ENCODE measurements at places on chromosomes 1 and 21.

DNA sequence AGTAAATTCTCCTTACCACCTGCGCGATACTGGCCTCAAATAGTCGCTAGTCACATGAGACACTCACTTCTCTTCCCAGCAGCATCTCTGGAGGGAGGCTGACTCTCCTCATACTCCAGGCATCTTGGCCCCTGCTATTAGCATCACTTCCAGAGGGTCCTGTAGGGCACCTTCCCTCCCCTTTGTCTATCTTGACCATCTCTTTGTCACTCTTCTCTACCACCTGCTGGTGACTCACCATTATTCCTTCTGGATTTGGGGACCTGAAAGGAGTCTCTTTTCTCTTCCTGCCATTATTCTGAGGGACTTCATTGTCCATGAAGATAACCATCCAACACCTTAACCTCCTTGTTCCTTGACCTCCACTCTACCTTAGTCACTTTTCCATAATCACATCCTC, 31.7 kb upstream of the GPR37L1 start:
- no peaks in the 10 kb centered on the region for H3K36me3 ChIP-seq
- H3K27ac ChIP-seq: no peak overlapping the region
- no peak overlapping the region for H3K4me3 ChIP-seq
- no peaks in the 10 kb centered on the region for H3K4me1 ChIP-seq

DNA sequence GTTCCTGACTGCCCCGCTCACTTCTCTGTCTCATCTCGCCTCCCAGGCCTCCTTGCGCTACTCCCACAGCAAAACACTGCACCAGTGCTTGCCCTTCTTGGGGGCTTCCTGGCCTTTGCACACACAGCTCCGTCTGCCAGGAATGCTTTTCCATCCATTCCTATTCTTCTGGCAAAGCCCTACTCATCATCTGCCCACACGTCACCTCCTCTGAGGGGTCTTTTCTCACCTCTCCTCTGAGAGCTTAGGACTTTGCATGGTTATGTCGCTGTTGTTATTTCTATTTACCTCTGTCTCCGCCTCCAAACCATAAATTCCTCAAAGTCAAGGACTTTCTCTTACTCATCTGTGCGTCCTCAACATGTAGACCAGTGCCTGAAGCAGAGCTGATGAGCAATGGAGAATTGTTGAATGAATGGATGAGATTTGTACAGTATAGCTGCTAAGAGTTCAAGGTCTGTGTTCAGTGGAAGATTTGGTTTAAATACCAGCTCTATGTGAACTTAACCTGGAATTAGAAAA, 26.4 kb upstream of the BTG2 start:
- H3K27me3 ChIP-seq: no peaks in the 10 kb centered on the region
- H3K4me1 ChIP-seq: peaks cover 50% of the 10 kb centered on the region
- DNase-seq: no peak
- H3K27ac ChIP-seq: peak overlapping the region; percentile 80
- H3K4me3 ChIP-seq: no peak overlapping the region

DNA sequence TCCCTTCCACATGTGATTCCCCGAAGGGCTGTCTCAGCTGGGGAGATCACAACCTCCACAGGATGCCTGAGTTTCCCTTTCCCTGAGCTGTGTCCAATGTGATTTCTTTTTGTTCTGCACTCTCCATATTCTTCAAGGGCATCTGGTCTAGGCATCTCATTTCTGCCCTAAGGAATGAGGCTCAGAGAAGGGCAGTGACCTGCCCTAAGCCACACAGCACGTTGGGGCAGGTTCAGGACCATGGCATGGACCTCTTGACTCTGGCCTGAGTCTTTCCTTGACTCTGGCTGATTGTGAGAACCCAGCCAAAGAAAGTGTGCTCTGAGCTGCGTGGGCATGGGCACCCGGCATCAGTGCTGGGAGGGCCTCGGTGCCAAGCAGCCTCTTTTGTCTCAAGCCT, 590.3 kb downstream of the PTPRU start:
- H3K36me3 ChIP-seq: no peaks in the 10 kb centered on the region
- no peak overlapping the region for H3K4me3 ChIP-seq
- DNase-seq: no peak
- H3K27me3 ChIP-seq: no peaks in the 10 kb centered on the region
- H3K4me1 ChIP-seq: no peaks in the 10 kb centered on the region

- no peaks in the 10 kb centered on the region for H3K27me3 ChIP-seq
- DNase-seq: no peak
- peaks cover 15% of the 10 kb centered on the region for H3K4me1 ChIP-seq
- no peak overlapping the region for H3K4me3 ChIP-seq
- no peak overlapping the region for H3K27ac ChIP-seq
Observed at GRCh38 chr1:67880056-67880601, 46.9 kb upstream of the GNG12 start.

DNA sequence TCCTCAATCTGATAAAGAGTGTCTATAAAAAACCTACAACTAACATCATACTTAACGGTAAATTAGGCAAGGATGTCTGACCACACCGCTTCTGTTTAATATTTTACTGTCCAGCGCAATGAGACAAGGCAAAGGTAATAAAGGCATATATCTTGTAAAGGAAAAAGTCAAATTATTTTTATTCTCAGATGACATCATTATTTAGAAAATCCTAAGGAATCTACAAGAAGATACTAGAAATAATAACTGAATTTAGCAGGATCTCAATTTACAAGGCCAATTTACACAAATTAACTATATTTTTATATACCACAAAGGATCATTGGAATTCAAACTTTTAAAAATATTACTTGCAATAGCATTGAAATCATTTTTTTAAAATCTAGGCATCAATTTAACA, 29.4 kb downstream of the GJA4 start:
- H3K27me3 ChIP-seq: no peaks in the 10 kb centered on the region
- no peak overlapping the region for H3K27ac ChIP-seq
- DNase-seq: no peak
- no peak overlapping the region for H3K4me3 ChIP-seq
- no peaks in the 10 kb centered on the region for H3K36me3 ChIP-seq

DNA sequence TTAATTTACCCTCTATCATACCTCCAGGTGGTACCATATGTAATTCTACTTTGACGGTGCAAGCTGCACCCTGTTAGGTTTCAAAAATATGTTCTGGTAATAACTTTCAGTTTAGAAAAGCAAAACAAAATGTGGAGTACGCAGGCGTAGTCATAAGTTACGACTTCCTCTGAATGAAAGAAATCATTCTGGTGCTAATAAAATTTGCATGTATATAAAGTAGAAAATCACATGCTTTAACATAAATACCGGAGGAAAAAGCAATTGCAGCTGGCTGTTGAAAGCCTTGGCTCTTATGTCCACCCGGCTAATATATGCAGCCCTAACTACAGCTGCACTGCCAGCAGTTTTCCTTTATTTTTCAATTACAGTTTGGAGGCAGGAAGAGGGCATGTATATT, 65.2 kb upstream of the TMPRSS15 start:
- no peaks in the 10 kb centered on the region for H3K27me3 ChIP-seq
- no peak overlapping the region for H3K27ac ChIP-seq
- H3K4me1 ChIP-seq: no peaks in the 10 kb centered on the region
- no peak for DNase-seq
- no peaks in the 10 kb centered on the region for H3K36me3 ChIP-seq

DNA sequence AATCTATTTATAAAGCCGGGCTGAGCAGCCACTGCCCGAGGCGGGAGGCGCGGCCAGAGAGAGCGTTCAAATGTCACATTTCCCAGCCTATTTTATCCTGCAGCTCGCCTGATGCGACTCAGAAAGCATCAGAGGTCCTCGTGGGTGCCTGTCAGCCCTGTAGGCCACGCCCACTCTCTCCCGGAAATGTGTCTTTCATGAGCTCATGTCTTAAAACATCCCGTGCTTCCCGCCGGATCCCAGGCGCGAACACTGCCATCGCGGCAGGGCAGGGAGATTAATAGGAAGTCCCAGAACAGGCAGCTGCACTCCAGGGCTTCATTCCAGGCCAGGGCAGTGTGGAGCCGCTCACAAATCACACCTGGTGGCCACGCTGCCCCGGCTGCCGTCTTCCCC, 117.5 kb downstream of the PRDM16 start:
- no peak overlapping the region for H3K4me3 ChIP-seq
- H3K4me1 ChIP-seq: no peaks in the 10 kb centered on the region
- no peaks in the 10 kb centered on the region for H3K27me3 ChIP-seq
- no peak overlapping the region for H3K27ac ChIP-seq
- no peak for DNase-seq

DNA sequence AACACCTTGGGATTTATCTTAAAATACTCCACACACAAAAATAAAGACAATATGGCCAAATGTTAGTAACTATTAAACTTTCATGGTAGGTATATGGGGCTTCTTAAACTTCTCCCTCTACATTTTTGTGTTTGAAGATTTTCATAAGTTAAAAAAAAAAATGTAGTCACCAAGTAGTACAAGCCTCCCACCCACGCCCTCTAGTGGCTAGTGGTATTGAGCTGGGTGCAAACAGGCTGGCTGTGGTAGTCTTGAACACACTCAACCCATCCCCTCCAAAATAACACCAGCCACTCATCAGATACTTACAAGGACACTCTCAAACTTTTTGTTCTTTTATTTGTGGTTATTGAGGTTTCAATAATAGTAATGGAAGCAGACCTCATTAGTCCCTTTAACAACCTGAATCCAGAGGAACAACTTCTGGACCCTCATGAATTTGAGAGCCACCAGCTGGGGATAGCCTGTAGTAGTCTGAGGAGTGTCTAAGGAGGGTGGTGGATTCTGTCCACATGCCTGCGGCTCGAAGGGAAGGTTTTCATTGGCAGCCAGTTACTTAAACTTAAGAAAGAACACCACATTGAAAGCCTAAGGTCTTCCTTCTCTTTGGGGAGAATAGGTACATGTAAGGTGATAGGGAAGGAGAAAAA, 15.6 kb downstream of the RD3 start:
- no peak overlapping the region for H3K27ac ChIP-seq
- H3K4me1 ChIP-seq: no peaks in the 10 kb centered on the region
- H3K4me3 ChIP-seq: no peak overlapping the region
- H3K36me3 ChIP-seq: no peaks in the 10 kb centered on the region
- DNase-seq: no peak

GRCh38 chr1:203555076-203555475, 61.1 kb downstream of the OPTC start:
- no peak overlapping the region for H3K4me3 ChIP-seq
- no peak for DNase-seq
- no peak overlapping the region for H3K27ac ChIP-seq
- peaks cover 38% of the 10 kb centered on the region for H3K4me1 ChIP-seq
- no peaks in the 10 kb centered on the region for H3K36me3 ChIP-seq
- no peaks in the 10 kb centered on the region for H3K27me3 ChIP-seq

DNA sequence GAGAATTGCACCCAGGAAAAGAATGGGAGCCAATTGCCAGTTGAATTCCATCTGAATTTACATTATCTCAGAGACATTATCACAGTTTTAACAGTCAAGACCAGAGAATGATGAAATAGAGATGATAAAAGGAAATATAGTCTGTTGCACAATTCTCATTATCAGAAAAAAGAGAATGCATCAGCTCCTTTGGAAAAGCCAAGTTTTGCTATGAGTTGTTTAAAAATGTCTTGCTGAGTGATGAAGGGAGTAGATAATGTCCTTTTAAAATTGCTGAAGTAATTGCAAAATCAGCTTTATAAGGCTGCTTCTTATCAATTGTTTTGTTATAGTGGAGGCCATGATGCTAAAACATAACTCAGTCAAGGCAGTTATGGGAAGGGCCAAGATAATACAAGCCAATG, 37.9 kb upstream of the EEIG2 start:
- no peaks in the 10 kb centered on the region for H3K4me1 ChIP-seq
- no peaks in the 10 kb centered on the region for H3K27me3 ChIP-seq
- no peak overlapping the region for H3K4me3 ChIP-seq
- no peak overlapping the region for H3K27ac ChIP-seq

GRCh38 chr1:15035236-15035635, 118.3 kb upstream of the TMEM51 start:
- no peak for DNase-seq
- no peak overlapping the region for H3K4me3 ChIP-seq
- H3K27me3 ChIP-seq: no peaks in the 10 kb centered on the region

DNA sequence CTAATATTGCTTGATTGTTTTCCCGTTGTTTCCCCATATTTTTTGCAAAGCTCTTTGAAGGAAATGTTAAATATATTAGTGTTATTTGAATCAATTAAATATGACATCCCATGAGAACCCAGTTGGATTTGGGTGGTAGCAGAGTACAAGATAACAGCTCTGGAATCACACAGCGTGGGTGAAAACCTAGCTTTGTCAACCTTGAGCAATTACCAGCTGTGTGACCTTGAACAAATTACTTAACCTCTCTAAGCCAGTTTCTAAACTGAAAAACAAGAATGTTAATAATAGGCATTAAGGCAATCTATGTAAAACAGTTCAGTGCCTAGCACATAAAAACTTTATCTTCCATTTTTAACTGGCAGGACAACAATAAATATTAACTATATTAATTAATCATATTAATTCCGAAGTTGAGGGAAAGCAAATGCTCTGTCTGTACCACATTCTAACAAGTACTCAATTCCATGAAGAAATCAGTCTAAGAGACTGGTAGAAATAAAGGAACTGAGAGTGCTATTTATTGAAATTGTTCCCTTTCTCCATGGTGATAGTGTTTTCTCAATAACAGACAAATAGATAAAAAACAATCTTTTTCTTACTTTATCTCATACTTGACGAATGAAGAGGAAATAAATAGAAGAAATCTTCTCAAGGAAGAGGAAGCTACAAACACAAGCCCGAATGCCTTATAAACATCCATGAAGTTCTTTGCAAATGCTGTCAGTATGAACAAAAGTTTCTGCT, 27.0 kb downstream of the DNASE2B start:
- H3K27me3 ChIP-seq: no peaks in the 10 kb centered on the region
- H3K27ac ChIP-seq: no peak overlapping the region
- no peak overlapping the region for H3K4me3 ChIP-seq
- H3K36me3 ChIP-seq: no peaks in the 10 kb centered on the region
- DNase-seq: no peak
- peaks cover 10% of the 10 kb centered on the region for H3K4me1 ChIP-seq

- no peaks in the 10 kb centered on the region for H3K36me3 ChIP-seq
- H3K27ac ChIP-seq: no peak overlapping the region
- DNase-seq: no peak
Observed at GRCh38 chr21:28754127-28754611, 238.5 kb downstream of the LTN1 start.
